Fibroblast of lung (primary cell): ENCODE measurements at places on chromosomes 11 and 22. TPM values are rescaled to one million over a fixed set of nuclear protein-coding genes. Genes with fewer than 3 reads are reported as not detected.

ROBO4 gene
- polyA plus RNA-seq: 0.45 and 0.63 TPM in 2 replicates

GPHA2 gene
- not detected in 2 replicates for polyA plus RNA-seq

SCUBE1 gene
- not detected in 2 replicates for polyA plus RNA-seq

SIRT3 gene
- polyA plus RNA-seq: 10.2 and 11.0 TPM in 2 replicates

PTPRCAP gene
- polyA plus RNA-seq: 0.05 TPM in 1 of 2 replicates, not detected in the other

OR8D4 gene
- not detected in 2 replicates for polyA plus RNA-seq

DGCR6 gene
- polyA plus RNA-seq: 0.56 and 0.77 TPM in 2 replicates

C1QTNF4 gene
- polyA plus RNA-seq: 0.03 TPM in 1 of 2 replicates, not detected in the other

DNA sequence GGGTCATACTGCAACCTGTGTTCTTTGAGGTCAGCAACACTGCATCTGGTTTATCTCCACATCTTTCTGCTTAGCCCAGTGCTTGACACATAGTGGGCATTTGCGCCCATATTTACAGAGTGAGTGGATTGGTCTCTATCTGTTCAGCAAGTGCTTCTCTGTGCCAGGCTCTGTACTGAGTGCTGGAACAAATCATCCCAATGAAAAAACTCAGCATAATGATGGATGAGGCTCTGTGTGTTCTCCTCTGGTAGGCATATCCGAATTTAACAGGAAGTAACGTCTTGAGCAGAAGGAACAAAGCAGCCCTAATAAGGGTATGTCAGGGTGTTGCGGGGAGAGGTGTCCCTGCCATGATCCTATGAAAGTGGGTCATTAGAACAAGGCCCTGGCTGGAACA, 46.0 kb downstream of the MCM5 start:
- no peaks in the 10 kb centered on the region for H3K36me3 ChIP-seq
- H3K27me3 ChIP-seq: no peaks in the 10 kb centered on the region
- H3K4me3 ChIP-seq: no peak overlapping the region
- DNase-seq: peak; percentile 35

GRCh38 chr11:111871693-111872161, 346 bp upstream of the ALG9 start:
- H3K36me3 ChIP-seq: peaks cover 3% of the 10 kb centered on the region
- no peaks in the 10 kb centered on the region for H3K4me1 ChIP-seq
- no peaks in the 10 kb centered on the region for H3K27me3 ChIP-seq
- peak overlapping the region; percentile 51 for H3K27ac ChIP-seq

GRCh38 chr22:27867085-27867952, 51.7 kb downstream of the PITPNB start:
- H3K4me3 ChIP-seq: no peak overlapping the region
- H3K27me3 ChIP-seq: no peaks in the 10 kb centered on the region
- no peak for DNase-seq
- H3K27ac ChIP-seq: peak overlapping the region; percentile 76
- no peaks in the 10 kb centered on the region for H3K36me3 ChIP-seq

- no peak for DNase-seq
- H3K4me3 ChIP-seq: no peak overlapping the region
- no peaks in the 10 kb centered on the region for H3K4me1 ChIP-seq
- no peaks in the 10 kb centered on the region for H3K36me3 ChIP-seq
Measured at GRCh38 chr11:19536131-19536530, 176.5 kb upstream of the NAV2 start.

DNA sequence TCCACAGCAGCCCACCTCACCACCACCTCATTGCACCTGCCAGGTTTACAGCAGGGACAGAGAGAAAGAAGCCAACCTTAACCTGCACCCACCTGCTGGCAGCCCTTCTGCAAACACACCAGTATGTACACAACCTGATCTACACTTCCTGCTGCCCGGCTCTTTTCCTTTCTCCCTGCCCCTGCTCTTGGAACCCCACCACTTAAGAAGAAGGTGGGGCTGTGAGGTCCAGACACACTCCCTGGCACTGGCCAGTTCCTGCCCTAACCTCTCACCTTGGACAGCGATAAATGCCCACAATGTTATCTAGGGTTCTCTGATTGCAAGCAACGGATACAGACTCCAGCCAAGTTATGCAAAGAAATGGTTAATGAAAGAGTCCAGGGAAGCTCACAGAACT, 10.8 kb upstream of the SLC35C1 start:
- no peaks in the 10 kb centered on the region for H3K4me1 ChIP-seq
- no peak for DNase-seq

DNA sequence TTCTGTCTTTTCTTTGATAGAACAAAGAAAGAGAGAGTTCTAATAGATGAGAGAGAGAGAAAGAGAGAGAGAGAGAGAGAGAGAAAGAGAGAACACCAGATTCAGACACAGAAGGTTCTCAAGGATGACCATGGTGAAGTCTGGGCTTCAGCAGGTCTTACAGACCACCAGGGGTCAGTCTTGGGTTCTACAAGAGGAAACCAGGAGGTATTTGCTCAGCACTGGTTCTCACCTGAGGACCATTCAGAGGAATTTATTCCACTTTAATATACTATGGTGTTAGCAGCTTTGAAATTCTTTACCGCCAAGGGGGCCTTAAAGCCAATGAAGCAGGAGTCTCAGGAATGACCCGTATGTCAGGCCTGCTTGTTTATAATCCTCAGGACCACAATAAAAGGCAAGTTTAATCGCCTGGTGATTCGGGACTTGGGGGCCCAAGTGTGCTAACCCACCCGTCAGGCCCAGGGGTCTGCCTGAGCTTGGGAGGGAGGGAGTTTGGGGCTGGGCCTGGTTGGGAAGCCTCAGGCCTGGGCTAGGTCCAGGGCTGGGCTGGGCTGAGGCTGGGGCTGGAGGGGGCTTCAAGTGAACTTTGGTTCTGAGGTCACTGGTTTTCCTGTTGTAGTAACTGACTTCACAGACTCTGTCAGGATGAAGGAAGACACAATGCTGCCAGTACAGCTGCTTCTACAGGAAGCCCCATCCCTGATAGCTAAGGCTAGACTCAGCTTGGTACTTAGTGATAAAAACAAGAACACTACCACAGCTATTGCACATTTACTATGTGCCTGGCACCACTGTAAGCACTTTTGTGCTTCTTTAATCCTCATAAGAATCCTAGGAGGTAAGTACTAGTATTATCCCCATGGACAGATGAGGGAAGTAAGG, 179.2 kb upstream of the ZBED5 start:
- peaks cover 7% of the 10 kb centered on the region for H3K4me1 ChIP-seq
- peak; percentile 65 for DNase-seq
- no peaks in the 10 kb centered on the region for H3K27me3 ChIP-seq
- H3K36me3 ChIP-seq: no peaks in the 10 kb centered on the region
- no peak overlapping the region for H3K27ac ChIP-seq
- H3K4me3 ChIP-seq: no peak overlapping the region

GRCh38 chr22:46295277-46295971, 1.2 kb upstream of the GTSE1 start:
- peak overlapping the region; percentile 75 for H3K4me3 ChIP-seq
- H3K4me1 ChIP-seq: peaks cover 9% of the 10 kb centered on the region
- no peak for DNase-seq
- H3K36me3 ChIP-seq: peaks cover 10% of the 10 kb centered on the region
- no peaks in the 10 kb centered on the region for H3K27me3 ChIP-seq

DNA sequence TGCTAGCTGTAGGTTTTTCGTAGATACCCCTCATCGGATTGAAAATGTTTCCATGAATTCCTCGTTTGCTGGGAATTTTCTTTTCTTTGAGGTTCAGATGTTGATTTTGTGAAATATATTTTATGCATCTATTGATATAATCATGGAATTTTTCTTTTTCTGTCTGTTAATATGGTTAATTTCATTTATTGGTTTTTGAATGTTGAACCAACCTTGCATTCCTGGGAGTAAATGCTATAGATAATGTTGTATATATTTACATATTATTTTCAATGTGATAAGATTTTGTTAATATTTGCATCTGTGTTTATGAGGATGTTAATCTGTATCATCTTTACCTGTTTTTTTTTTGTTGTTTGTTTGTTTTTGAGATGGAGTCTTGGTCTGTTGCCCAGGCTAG, 10.6 kb upstream of the NDUFA6 start:
- H3K4me1 ChIP-seq: no peaks in the 10 kb centered on the region
- no peaks in the 10 kb centered on the region for H3K27me3 ChIP-seq
- DNase-seq: no peak
- H3K4me3 ChIP-seq: no peak overlapping the region

DNA sequence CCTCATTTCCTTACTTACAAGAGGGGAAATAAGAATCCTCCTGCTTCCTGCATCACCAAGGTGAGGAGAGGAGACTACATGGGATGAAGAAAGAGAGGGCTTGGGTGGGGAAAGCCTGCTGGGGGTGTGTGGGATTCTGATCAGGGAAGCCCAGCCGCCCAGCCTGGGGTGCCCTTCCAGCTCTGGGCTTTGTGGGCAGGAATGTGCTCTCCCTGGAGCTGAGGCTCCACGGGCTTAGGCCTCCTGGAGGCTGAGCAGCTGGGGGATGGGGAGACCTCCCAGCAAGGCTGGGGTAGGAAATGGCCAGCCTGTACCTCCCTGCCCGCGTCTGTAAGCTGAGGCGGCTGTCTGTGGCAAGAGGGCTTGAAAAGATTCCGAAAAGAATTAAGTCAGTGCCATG, 206.1 kb downstream of the GRIK4 start:
- H3K27ac ChIP-seq: no peak overlapping the region
- H3K36me3 ChIP-seq: no peaks in the 10 kb centered on the region
- DNase-seq: no peak
- no peak overlapping the region for H3K4me3 ChIP-seq
- H3K4me1 ChIP-seq: no peaks in the 10 kb centered on the region
- H3K27me3 ChIP-seq: no peaks in the 10 kb centered on the region

GRCh38 chr22:26957176-26957575, 299.8 kb downstream of the MIAT start:
- no peaks in the 10 kb centered on the region for H3K36me3 ChIP-seq
- no peak for DNase-seq
- H3K4me1 ChIP-seq: no peaks in the 10 kb centered on the region
- no peak overlapping the region for H3K4me3 ChIP-seq
- peaks cover 19% of the 10 kb centered on the region for H3K27me3 ChIP-seq

- H3K4me3 ChIP-seq: no peak overlapping the region
- no peak overlapping the region for H3K27ac ChIP-seq
- no peaks in the 10 kb centered on the region for H3K36me3 ChIP-seq
- no peaks in the 10 kb centered on the region for H3K27me3 ChIP-seq
- H3K4me1 ChIP-seq: peaks cover 13% of the 10 kb centered on the region
Measured at GRCh38 chr22:28911777-28912669, 28.7 kb downstream of the ZNRF3 start.

GRCh38 chr11:13149991-13150390, 127.6 kb upstream of the BMAL1 start:
- no peak overlapping the region for H3K27ac ChIP-seq
- no peaks in the 10 kb centered on the region for H3K36me3 ChIP-seq
- H3K27me3 ChIP-seq: peaks cover 4% of the 10 kb centered on the region
- no peak overlapping the region for H3K4me3 ChIP-seq
- no peaks in the 10 kb centered on the region for H3K4me1 ChIP-seq
- DNase-seq: no peak

GRCh38 chr11:70242885-70243284, 27.6 kb upstream of the PPFIA1 start:
- H3K27me3 ChIP-seq: no peaks in the 10 kb centered on the region
- H3K4me1 ChIP-seq: no peaks in the 10 kb centered on the region
- H3K27ac ChIP-seq: no peak overlapping the region
- no peaks in the 10 kb centered on the region for H3K36me3 ChIP-seq
- H3K4me3 ChIP-seq: no peak overlapping the region
- no peak for DNase-seq

GRCh38 chr11:12769834-12770345, 95.7 kb downstream of the TEAD1 start:
- peaks cover 46% of the 10 kb centered on the region for H3K4me1 ChIP-seq
- H3K27me3 ChIP-seq: no peaks in the 10 kb centered on the region
- no peak overlapping the region for H3K4me3 ChIP-seq

DNA sequence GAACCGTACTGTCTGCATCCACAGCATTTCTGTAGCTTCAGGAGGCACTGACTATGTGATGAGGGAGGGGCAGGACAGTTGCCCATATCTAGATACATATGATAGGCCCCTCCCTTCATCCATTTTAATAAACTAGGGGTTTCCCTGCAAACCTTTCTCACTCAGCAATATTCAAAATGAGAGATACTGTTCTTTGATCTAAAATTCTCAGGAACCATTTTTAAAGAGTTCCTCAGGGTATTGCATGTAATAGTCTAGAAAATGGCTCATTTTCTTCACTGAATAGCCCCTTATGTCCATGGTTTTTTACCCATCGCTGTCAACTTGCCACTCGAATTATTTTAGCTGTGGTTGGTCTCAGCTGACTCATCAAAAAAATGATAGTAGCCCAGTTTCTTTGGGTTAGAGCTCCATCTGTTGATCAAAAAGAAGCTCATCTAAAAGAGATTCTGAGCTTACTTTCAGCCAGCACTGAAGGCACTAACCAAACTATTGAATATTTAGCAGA, 37.0 kb upstream of the DNAJB7 start:
- H3K27ac ChIP-seq: no peak overlapping the region
- H3K4me3 ChIP-seq: no peak overlapping the region
- H3K4me1 ChIP-seq: peaks cover 4% of the 10 kb centered on the region
- no peaks in the 10 kb centered on the region for H3K27me3 ChIP-seq

GRCh38 chr11:116167706-116168458, 604.9 kb downstream of the BUD13 start:
- no peak overlapping the region for H3K4me3 ChIP-seq
- no peak overlapping the region for H3K27ac ChIP-seq
- H3K27me3 ChIP-seq: no peaks in the 10 kb centered on the region
- H3K36me3 ChIP-seq: no peaks in the 10 kb centered on the region
- DNase-seq: no peak

GRCh38 chr11:121740902-121741301, 288.1 kb upstream of the SORL1-AS1 start:
- H3K4me1 ChIP-seq: peaks cover 9% of the 10 kb centered on the region
- no peaks in the 10 kb centered on the region for H3K27me3 ChIP-seq
- H3K27ac ChIP-seq: no peak overlapping the region
- H3K4me3 ChIP-seq: no peak overlapping the region
- DNase-seq: no peak
- no peaks in the 10 kb centered on the region for H3K36me3 ChIP-seq

GRCh38 chr22:28299753-28300152, 379.9 kb downstream of the TTC28 start:
- no peaks in the 10 kb centered on the region for H3K4me1 ChIP-seq
- no peak overlapping the region for H3K27ac ChIP-seq
- DNase-seq: peak; percentile 76
- H3K27me3 ChIP-seq: no peaks in the 10 kb centered on the region

- DNase-seq: no peak
- H3K4me1 ChIP-seq: no peaks in the 10 kb centered on the region
- H3K4me3 ChIP-seq: no peak overlapping the region
Measured at GRCh38 chr11:125301346-125301745, 136.8 kb downstream of the PKNOX2 start.

- peaks cover 89% of the 10 kb centered on the region for H3K27me3 ChIP-seq
- no peaks in the 10 kb centered on the region for H3K4me1 ChIP-seq
- no peak overlapping the region for H3K4me3 ChIP-seq
- H3K36me3 ChIP-seq: no peaks in the 10 kb centered on the region
- no peak overlapping the region for H3K27ac ChIP-seq
Measured at GRCh38 chr11:20161230-20161918, 1.1 kb upstream of the DBX1 start.

GRCh38 chr11:1295591-1295990, 13.8 kb downstream of the TOLLIP start:
- H3K36me3 ChIP-seq: peaks cover 2% of the 10 kb centered on the region
- no peaks in the 10 kb centered on the region for H3K27me3 ChIP-seq
- H3K27ac ChIP-seq: no peak overlapping the region
- H3K4me1 ChIP-seq: no peaks in the 10 kb centered on the region
- no peak for DNase-seq
